ENCODE measurements at places on chromosomes 5 and 9.

DNA sequence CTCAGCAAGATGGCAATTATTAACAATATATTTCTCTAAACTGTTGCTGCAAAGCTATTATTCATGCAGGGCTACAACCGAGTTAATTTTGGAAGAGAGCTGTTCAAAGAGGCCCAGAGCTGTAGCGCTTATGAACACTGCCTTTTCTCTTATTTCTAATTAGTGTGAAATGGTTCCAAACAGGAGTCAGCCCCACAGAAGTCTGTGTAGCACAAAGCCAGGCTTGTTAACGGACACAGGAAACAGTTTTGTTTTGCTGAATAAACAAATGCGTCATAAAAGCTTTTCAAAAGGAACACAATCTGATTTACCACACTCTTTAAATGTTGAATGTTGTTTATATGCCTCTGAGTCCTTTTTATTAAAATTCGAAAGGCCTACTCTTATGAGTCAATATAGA, 396.5 kb downstream of the ANXA1 start:
- DNase-seq = no peak

DNA sequence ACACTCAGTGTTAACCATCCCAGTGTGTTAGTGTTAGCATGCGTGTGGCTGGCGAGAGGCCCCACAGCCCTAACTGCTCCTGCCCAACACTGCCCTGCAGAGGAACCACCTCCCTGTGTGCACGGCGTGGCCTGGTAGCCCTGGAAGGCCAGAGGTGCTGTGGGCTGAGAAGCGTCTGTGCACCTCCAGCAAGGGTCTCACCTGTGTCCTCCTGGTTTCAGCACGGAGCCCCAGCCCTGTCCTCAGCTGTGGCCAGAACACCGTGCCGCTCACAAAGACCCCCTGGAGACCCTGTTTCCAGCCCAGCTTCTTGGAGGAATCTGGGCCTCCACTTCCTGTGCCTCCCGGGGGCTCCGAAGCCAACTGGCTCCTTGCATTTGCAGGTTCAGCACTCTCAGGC, 56.1 kb upstream of the NRARP start:
- no peak for DNase-seq

DNA sequence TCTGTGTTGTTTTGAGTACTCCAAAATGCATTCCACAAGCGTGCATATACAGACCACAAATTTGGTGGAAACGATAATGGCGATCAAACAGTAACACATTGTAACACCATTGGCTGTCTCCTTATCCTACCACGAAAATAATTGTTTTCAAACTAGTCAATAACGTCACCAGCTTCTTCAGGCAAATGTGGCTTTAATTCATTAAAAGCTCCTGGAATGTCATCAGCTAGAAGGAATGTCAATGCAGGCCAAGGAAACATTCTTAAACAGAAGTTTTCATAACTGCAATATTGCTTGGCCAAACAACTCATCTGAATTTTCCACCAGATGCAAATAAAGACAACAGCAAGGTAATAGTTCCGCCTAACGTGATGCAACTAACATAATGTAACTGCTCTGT, 71.6 kb upstream of the XPA start:
- DNase-seq = no peak

DNA sequence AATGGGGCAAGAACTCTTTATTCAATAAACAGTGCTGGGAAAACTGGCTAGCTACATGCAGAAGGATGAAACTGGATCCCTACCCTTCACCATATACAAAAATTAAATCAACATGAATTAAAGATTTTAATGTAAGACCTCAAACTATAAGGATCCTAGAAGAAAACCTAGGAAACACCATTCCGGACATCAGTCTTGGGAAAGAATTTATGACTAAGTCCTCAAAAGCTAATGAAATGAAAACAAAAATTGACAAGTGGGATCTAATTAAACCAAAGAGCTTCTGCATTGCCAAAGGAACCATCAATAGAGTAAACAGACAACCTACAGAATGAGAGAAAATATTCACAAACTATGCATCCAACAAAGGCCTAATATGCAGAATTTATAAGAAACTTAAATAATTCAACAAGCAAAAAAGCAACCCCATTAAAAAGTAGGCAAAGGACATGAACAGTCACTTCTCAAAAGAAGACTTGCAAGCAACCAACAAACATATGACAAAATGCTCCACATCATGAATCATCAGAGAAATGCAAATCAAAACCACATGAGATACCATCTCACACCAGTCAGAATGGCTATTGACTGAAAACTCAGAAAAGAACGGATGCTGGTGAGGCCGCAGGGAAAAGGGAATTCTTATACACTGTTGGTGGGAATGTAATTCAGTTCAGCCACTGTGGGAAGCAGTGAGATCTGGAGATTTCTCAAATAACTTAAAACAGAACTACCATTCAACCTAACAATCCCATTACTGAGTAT, 104.3 kb upstream of the MAP3K1 start:
- DNase-seq = no peak

GRCh38 chr5:56413546-56413945, 180.4 kb upstream of the ANKRD55 start:
- no peak for DNase-seq

- DNase-seq = no peak
These were observed 18.9 kb upstream of the PFDN1 start for GRCh38 chr5:140321796-140322195.

DNA sequence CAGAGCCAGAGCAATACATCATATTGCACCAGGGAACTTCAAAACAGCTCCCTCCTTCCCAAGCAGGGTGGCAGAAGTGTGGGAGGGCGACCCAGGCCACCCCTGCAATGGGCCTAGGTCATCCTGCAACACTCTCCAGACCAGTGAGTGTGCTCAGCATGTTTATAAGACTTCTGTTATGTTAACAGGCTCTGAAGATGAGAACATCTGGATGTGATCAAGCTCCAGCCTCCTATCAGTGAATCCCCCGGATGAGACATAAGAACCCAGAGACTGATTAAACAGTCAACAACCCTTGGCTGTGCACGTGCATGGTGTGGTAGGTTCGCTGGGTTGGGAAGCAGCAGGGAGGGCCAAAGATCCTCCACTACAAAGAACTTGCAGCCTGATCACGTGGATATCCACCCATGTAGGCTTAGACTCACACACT, 63.3 kb downstream of the ABCA1 start:
- DNase-seq = peak; percentile 2

DNA sequence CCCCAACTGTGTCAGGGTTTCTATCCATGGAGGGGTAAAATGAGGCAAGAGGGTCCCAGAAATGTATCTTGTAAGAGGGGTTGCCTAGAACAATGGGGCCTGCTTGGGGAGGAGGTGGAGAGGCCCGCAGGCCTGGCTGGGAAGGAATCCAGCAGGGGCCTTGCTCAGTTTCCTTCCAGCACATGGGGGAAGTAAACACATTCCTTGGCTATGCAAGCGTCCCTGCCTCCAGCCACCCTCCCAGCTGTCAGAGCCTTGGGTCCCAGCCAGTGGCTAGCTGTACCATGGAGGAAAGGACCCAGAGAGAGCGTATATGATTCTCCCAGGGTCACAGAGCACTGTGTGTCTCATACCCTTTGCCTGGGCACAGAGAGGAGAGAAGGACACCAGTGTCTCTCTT, 71.1 kb upstream of the IL17B start:
- DNase-seq = no peak

DNA sequence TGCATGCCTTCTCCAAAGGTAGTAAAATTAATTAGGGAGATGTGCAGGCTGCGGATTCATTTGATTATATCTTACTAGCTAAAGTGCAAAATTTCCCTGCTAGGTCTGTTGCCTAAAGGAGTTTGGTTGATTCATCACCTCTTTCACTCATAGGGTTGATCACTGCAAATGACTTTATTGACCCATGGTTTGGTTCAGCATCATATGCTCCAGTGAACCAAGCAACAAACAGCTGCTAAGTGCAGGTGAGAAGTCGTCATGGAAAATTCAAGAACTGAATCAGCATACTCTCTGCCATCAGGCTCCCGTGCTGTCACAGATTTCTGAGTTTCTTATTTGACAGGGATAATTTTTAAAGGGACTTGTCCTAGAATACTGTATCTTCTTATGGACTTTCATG, 571.8 kb upstream of the CDH18 start:
- no peak for DNase-seq
